NCI-H2081 (cell line): ENCODE measurements at places on chromosomes 16 and 17.

GRCh38 chr17:7992924-7993323, 9.5 kb upstream of the GUCY2D start:
- no peak for DNase-seq

DNA sequence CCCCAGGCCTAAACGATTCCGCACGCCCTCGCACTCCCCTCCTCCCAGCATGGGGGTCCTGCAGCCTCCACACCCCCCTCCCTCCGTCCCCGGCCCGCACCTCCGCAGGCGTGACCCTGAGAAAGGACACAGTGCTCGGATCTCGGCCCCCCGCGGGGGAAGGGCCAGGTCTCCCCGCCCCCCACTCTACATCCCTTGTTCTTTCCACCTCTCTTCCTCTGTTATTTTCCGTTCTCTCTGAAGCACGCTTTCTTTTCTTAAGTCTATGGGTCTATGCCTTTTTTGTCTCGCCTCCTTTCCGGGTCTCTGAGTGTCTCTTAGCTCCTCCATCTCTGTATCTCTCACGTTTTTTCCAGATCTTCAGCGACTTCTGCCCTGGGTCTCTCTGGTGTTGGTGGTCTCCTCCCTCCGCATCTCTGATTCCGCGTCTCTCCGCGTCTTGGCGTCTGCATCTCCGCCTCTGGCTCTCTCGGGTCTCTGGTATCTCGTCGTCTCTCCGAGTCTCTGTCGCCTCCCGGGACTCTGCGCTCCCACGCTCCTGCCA, 2.1 kb upstream of the HES7 start:
- no peak for DNase-seq

- no peak for DNase-seq
These were observed 32.5 kb downstream of the NMT1 start for GRCh38 chr17:45093444-45094110.

DNA sequence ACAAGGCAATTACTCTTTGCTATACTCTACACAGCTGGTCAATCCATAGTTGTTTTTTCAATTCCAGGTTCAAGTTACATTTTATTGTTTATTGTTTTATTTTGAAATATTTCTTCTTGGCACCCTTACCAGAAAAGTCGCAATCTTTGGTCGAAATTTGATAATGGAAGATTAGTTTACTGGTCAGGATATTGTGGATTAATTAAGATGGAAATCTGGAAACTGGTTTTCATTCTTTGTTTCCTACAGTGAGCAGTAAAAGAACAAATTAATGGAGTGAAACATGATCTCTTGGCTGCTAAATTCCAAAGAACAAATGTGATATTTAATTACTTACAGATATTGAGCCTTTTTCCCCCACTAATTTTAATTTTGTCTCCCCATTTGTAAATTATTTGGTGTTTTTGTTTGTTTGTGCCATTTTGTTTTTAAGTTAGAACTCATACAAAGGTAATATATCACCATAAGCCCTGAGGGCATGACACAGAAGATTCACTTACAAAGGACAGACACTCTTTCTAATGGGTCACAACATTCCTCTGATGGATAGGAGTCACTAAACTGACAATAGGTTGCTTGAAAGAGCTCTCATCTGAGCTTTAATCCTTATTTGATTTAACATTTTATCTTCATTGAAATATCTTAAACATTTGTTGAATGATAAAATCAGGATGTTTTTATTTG, 700.2 kb downstream of the KCNJ2 start:
- DNase-seq = no peak

- no peak for DNase-seq
These were observed 18.7 kb downstream of the CES4A start for GRCh38 chr16:67006930-67007658.
